ENCODE measurements at places on chromosomes 12 and 14.

DNA sequence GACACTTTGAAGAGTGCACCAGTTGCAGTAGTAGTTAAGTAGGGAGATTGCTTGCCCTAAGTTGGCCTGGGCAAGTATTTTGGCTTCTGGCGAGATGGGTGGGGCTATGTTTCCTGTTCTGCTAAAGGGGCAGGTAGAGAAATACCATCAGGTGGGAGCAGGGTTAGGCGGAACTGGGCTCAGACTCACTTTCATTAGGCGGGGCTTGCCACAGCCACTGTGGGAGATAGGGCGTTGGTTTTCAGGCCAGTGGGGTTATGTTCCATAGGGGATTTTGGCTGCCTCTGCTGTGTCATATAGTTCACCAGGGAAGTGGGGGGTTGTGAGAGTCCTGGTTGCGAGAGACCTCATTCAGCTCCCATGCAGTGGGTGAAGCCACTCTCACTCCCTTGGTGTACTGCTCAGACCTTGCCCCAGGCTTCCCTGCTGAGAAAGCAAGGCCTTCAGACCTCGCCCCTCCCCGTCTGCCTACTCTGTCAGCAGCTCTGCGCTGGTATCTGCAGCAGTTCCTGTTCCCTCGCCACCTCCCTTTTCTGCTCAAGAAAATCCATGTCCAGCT is 43.3 kb downstream of the AEBP2 start:
- DNase-seq: no peak

GRCh38 chr12:59179231-59179630 is 258.9 kb upstream of the LRIG3 start:
- DNase-seq: no peak

DNA sequence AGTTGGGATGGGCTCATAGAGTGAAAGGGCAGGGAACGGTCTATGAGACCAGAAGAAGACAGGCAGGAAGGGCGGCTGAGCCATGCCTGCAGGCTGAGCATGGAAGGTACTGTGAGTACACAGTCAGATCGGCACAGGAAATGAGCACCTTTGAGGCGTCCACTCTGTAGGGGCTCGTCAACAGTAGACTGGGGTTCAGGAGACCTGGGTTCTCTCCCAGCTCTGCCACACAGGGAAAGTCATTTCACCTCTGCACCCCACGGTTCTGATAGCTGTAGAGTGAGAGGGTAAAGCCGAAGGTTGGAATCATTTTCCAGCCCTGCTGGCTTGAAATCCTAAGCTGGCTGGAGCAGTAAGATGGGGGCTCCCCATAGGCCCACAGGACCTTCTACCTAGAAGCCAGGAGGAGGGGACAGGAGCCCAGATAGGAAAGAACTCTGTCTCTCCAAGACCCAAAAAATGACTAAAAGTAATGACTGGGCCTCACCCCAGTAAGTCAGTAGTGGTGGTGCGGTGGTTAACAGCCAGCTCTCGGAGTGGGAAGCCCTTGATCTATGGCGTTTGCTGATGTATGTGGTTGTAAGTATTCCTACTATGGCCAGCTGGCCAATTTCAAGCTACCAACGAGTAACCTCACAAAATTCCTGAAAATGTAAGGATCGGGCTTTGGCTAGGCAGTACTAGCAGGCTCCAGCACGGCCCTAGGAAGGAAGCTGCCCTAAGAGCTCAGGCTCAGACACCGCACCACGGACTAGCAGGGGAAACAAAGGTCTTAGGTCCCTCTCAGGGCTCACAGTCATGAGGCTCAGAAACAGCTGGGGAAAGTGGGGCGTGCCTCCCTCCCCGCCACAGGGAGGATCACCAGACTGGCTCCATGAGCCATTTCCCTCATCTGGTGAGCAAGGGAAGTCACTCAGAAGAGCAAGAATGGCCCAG is 10.3 kb upstream of the CD27 start:
- no peak for DNase-seq

GRCh38 chr14:100844421-100844820 is 18.5 kb downstream of the MEG3 start:
- DNase-seq: no peak

GRCh38 chr14:81303258-81303935 is 82.6 kb upstream of the GTF2A1 start:
- DNase-seq: no peak

DNA sequence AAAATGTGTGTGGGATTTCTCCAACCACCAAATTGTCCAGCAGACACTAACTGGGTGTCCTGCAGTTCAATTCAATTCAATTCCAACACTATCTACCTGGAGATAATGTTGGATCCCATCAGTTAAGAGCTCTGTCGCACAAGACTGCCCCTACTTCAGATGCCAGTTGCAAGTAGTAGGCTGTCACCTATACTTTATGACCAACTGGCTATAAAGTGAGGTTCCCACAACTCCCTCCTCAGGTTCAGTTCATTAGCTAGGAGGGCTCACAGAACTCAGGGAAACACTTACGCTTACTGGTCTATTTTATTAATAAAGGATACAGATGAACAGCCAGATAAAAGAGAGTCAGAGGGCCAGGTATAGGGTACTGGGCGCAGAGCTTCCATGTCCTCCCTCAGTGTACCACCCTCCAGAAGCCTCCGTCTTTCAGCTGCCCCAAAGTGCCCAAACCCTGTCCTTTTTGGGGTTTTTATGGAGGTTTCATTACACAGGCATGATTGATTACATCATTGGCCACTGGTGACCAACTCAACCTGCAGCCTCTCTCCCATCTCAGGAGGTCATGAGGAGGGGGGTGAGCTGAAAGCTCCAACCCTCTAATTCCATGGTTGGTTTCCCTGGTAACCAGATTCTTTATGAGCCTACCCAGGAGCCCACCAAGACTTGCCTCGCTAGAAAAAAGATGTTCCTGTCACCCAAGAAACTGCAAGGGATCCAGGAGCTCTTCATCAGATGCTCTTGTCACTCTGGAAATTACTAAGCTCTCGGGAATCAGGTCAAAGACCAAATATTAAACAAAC is 7.5 kb upstream of the SERPINA5 start:
- DNase-seq: no peak

- no peak for DNase-seq
Observed at GRCh38 chr12:49631336-49631907, 8.1 kb downstream of the PRPF40B start.

DNA sequence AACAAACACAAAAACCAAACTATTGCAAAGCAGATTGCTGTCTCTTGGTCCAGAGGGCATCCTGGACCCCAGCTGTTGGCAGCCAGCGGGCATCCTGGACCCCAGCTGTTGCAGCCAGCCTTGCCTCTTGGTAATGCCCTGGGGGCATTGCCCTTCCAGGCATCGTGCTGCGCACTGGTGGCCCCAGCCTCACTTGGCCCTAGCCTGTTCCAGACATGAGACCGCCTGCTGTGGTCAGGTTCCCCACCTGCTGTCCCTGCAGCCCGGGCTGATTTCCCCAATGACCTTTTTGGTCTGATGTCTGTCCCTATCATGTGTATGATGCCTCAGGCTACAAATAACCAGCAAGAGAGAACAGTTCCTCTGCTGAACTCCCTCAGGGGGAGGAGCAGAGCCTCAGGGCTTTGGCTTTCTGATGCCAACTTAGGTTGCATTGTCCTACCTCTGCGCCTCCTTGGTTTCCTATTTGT is 20.8 kb downstream of the MLXIP start:
- DNase-seq: no peak

DNA sequence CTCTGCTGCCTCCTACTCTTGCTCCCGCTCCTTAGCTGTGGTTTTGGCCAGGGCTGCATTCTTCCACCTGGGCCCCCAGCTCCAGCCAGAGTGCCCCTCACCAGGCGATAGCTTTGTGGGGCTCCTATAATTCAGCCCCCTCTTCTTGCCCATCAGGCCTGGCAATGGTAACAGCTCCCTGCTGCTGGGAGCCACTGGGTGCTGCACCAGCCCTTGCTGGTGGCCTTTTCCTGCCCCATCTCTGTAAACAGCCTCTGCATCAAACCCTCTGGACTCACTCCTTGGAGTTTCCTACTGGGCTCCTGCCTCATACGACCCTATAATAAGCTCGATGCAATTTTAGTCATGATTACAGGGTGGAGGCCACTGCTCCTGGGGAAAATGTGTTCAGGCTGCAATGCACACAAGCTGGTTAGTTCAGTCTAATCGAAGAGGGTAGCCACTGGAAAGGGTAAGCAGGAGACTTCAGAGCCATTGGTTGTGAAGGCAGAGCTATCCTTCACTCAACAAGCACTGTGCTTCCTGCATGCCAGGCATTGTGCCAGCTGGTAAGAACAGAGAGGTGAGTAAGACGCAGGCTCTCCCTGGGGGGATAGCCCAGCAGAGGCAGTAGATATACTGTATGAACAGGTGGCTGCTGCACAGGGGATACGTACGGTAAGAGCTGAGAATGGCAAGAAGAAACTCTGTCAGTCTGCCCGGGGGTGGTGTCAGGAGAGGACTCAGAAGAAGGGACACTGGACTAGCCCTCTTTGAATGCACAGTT is 24.7 kb downstream of the CLMN start:
- no peak for DNase-seq

- DNase-seq: no peak
Observed at GRCh38 chr12:19085090-19085489, 44.4 kb upstream of the PLEKHA5 start.

- no peak for DNase-seq
Observed at GRCh38 chr12:56389412-56389811, 26.8 kb upstream of the APOF start.

DNA sequence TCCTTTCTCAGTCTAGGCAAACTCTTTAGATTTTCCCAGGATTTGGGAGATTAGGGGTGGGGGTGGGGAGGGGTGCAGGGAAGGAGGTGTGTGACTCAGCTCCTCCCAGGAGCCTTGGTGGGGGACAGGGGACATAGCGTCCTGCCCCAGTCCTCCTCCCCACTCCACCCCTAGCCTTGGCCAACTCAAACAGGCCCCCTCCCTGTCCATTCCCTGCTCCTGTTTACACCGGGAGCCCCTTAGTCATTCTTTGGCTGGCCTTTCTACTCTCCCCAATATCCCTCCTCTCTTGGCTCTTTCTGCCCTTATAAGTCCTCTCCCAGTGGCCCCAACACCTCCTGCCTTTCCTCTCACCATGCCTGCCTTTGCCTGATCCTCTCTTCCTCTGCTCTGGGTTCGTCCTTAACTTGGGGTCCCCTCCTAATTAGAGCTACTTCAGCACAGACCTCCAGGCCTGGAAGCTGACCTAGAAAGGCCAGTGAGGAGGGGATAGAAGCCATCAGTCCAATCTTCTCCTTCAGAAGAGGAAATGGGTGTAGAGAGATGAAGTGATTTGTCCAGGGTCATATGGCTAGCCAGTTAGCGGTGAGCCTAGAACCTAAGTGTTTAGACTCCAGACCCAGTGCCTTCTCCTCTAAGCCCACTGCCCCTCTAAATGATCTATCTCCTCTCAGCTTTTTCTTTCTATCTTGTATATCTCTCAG is 2.3 kb upstream of the ITGA5 start:
- no peak for DNase-seq
